Endothelial cell (in vitro differentiated cells): ENCODE measurements at places on chromosomes 4 and X.

- H3K36me3 ChIP-seq = no peaks in the 10 kb centered on the region
- peaks cover 27% of the 10 kb centered on the region for H3K4me1 ChIP-seq
- no peak for DNase-seq
- H3K27me3 ChIP-seq = peaks cover 7% of the 10 kb centered on the region
Observed at GRCh38 chr4:139511320-139511719, 44.7 kb downstream of the SETD7 start.

- no peaks in the 10 kb centered on the region for H3K36me3 ChIP-seq
- no peak for DNase-seq
- no peak overlapping the region for H3K4me3 ChIP-seq
- no peak overlapping the region for H3K27ac ChIP-seq
- peaks cover 5% of the 10 kb centered on the region for H3K4me1 ChIP-seq
- H3K27me3 ChIP-seq = peaks cover 5% of the 10 kb centered on the region
Observed at GRCh38 chrX:51614353-51615012, 4.2 kb downstream of the CENPVL3 start.

GRCh38 chr4:27791640-27792039, 931.0 kb downstream of the STIM2 start:
- peaks cover 2% of the 10 kb centered on the region for H3K27me3 ChIP-seq
- H3K27ac ChIP-seq = no peak overlapping the region
- no peaks in the 10 kb centered on the region for H3K36me3 ChIP-seq

- H3K4me3 ChIP-seq = no peak overlapping the region
- DNase-seq = no peak
- H3K36me3 ChIP-seq = no peaks in the 10 kb centered on the region
- peaks cover 2% of the 10 kb centered on the region for H3K27me3 ChIP-seq
Observed at GRCh38 chrX:8647176-8647575, 84.8 kb downstream of the ANOS1 start.

GRCh38 chr4:108754327-108754726, 8.5 kb downstream of the ETNPPL start:
- H3K27ac ChIP-seq = no peak overlapping the region
- H3K4me1 ChIP-seq = no peaks in the 10 kb centered on the region
- no peaks in the 10 kb centered on the region for H3K27me3 ChIP-seq
- no peak overlapping the region for H3K4me3 ChIP-seq

DNA sequence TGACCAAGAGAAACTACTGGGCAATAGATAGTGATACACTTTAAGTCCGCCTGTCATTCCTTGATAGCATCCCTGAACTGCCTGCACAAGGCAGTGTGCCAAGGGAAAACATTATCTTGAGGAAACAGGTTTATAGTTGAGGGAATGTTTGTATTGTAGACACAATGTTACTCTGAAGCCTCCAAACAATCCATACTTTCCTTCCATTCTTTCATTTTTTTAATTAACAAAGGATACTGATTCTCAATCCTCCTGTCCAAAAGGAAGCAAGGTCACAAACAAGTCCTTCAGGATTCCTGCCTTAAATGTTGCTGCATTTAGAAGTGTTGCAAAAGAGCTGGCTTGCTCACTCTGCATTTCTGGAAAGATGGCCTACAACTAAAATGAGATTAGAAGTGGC, 61.7 kb upstream of the PRSS48 start:
- peak overlapping the region; percentile 74 for H3K27ac ChIP-seq
- DNase-seq = no peak
- H3K4me3 ChIP-seq = peak overlapping the region; percentile 81
- peaks cover 25% of the 10 kb centered on the region for H3K4me1 ChIP-seq
- peaks cover 4% of the 10 kb centered on the region for H3K27me3 ChIP-seq
- H3K36me3 ChIP-seq = peaks cover 17% of the 10 kb centered on the region

GRCh38 chrX:137031517-137032340, 2.1 kb downstream of the GPR101 start:
- H3K4me3 ChIP-seq = no peak overlapping the region
- no peaks in the 10 kb centered on the region for H3K36me3 ChIP-seq
- no peak overlapping the region for H3K27ac ChIP-seq
- H3K27me3 ChIP-seq = peaks cover 16% of the 10 kb centered on the region
